Stimulated activated CD4-positive, alpha-beta T cell treated with anti-CD3 and anti-CD28 coated beads, TNF-alpha, amount 100 ng/mL, for 24 hours (primary cell): ENCODE measurements at places on chromosomes 2 and 18.

DNA sequence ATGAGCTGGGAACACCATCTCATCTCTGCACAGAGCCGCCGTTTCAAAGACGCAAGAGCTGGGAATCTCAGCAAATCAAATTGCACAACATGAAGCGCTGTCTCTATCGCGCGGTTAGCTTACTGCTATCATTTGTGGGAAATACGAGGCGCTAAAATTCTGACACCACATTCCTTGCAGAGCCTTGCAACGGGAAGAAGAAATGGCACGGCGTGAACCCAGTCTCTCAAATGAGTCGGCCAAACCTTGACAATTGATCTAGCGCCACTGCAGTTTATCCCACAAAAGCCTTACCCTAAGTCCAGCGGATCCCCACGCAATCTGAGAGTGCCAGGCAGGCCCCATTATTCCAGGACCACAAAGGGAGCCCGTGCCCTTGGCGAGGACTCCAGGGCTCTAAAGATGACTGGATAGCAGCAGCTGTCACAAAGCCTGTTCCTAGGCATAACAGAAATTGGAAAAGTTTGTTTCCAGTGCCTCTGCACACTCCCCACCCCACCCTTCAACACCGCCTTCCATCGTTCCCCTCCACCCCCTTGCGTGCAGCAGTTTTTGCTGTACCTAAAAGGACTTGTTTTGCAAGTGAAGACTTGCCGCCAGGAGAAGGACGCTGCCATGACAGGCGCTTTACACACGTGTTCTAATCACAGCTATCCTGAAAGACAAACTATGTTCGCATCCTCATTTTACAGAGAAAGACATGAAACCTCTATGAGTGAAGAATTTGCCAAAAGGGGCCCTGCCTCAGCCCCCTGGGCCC is 252.4 kb downstream of the EIPR1 start:
- no peak for DNase-seq

DNA sequence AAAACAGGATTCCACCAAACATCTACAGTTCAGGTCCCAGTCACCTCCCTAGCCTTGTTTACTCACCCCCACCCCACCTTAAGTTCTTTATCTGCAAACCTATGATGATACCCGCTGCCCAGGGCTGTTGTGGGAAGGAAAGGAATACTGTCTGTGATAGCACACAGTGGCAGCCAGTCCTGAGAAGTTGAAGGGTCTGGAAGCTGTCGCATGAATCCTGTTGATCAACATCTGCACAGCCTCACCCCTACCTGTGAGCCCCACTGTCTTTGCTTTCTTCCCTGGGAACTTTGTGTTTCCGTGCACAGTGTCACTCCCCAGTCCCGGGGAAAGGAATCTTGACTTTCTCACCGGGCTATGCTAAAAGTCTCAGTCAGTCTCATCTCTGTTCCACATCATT is 160.7 kb upstream of the EPAS1 start:
- no peak for DNase-seq

DNA sequence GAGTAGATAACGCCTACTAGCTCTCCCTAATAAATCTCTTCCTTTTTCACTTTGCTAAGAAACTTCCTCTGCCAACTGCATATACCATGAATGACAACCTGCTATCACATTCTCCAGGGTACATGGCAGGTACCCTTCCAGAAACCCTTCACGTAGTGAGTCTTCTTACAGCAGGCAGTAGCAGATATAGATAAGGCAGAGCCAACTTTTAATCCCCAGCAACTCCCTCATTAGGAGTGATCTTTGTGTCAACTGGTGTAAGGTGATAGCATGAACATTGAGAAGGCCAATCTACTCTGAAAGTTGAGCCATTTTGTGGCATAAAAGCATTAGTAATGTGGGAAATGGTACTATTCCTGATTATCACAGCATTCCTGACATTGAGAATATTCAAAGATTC is 5.7 kb upstream of the STK17B start:
- DNase-seq: no peak

DNA sequence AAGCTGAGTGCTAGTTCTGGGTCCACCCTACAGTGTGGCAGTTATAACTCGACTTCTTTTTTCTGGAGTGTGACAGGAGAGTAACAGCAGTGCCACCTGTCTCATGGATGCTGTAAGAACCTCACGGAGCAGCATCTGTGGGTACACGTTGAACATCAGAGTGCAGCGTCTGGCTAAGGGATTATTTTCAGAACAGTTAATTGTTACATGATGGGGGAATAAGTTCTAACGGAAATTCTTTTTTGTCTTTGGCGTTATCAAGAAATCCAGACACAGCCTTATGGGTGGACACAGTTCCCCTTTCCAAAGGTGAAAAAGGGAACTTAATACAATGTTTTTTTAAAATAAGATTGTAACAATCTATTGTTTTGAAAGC is 28.3 kb upstream of the TOGARAM2 start:
- DNase-seq: no peak
